ENCODE measurements at places on chromosomes 3 and 15.

DNA sequence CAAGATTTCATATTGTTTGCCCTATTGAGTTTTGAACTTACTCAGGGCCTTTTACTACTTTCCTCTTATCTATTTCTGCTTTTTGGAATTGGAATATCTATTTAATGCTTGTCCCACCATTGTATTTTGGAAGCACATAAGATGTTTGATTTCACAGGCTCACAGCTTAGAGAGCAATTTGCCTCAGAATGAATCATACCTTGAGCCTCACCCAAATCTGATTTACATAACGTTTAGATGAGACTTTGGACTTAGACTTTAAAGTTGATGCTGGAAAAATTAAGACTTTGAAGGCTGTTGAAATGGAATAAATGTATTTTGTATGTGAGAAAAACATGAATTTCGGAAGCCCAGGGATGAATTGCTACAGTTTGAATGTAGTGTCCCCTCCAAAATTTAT is 458.9 kb downstream of the CNTN6 start:
- DNase-seq, result no peak

GRCh38 chr3:69553888-69554287 is 168.0 kb upstream of the FRMD4B start:
- no peak for DNase-seq

DNA sequence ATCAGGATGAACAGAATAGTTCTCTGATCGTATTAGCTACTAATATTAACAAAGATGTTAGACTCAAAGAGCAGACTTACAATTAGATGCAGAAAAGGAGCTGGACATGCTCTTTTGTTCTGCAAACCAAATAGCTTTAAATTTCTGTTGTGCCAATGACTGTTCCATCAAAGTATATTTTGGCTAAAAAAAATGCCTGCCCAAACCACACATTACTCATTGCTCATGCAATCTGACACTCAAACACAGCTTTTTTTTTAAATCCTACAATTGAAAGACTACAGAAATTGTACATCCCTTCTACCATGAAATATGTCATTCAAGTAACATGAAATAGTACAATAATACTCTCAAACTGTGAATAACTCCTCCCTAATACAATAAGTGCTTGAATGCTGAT is 48.6 kb downstream of the SHOX2 start:
- no peak for DNase-seq

- no peak for DNase-seq
Measured at GRCh38 chr3:62032738-62033137, 340.6 kb downstream of the FEZF2 start.

GRCh38 chr3:62587169-62587568 is 213.8 kb upstream of the FEZF2 start:
- peak; percentile 76 for DNase-seq

- DNase-seq, result no peak
Measured at GRCh38 chr15:36400936-36401585, 178.4 kb upstream of the CDIN1 start.

GRCh38 chr3:160020057-160020711 is 31.5 kb downstream of the IL12A start:
- no peak for DNase-seq

- peak; percentile 85 for DNase-seq
Measured at GRCh38 chr3:134846911-134847317, 51.9 kb downstream of the EPHB1 start.

DNA sequence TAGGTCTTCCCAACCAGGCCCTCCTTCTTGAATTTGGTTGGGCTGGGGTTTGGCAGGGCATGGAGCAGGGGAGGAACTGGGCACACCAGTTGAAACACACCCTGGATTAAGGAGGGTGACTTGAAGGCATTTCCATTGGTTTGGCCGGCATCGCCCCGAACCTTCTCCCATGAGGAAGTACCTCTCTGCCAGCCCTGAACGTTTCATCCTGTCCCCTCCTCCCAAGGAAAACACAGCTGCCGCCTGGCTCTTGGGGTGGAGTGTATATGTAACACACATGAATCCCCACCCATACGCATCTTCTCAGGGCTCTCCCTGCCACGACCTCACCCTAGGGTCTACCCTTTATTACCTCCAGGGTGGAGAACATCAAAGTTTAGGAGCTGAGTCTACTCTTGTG is 14.6 kb downstream of the UBAP1L start:
- no peak for DNase-seq
